Esophagus muscularis mucosa (tissue), 4 donors: ENCODE measurements at places on chromosomes 7 and 10. TPM values are rescaled to one million over a fixed set of nuclear protein-coding genes. Genes with fewer than 3 reads are reported as not detected.

- no peak for DNase-seq
Measured at GRCh38 chr7:141340991-141341390, 210.2 kb upstream of the AGK start.

- no peak for DNase-seq
Measured at GRCh38 chr10:28850784-28851183, 173.5 kb downstream of the BAMBI start.

DNA sequence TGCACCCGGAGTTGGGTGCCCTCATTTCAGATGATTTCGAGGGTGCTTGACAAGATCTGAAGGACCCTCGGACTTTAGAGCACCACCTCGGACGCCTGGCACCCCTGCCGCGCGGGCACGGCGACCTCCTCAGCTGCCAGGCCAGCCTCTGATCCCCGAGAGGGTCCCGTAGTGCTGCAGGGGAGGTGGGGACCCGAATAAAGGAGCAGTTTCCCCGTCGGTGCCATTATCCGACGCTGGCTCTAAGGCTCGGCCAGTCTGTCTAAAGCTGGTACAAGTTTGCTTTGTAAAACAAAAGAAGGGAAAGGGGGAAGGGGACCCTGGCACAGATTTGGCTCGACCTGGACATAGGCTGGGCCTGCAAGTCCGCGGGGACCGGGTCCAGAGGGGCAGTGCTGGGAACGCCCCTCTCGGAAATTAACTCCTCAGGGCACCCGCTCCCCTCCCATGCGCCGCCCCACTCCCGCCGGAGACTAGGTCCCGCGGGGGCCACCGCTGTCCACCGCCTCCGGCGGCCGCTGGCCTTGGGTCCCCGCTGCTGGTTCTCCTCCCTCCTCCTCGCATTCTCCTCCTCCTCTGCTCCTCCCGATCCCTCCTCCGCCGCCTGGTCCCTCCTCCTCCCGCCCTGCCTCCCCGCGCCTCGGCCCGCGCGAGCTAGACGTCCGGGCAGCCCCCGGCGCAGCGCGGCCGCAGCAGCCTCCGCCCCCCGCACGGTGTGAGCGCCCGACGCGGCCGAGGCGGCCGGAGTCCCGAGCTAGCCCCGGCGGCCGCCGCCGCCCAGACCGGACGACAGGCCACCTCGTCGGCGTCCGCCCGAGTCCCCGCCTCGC is at the start of gene EGFR:
TSS of gene EGFR (plus strand) at position 657 of the 830 bp plus-strand sequence. CDS start 261 bp downstream, outside the sequence.
- DNase-seq, result peak; percentile 94

Gene LIPN
- total RNA-seq, result not detected

GRCh38 chr7:92714767-92715166 is 121.6 kb downstream of the CDK6 start:
- DNase-seq, result no peak

DNA sequence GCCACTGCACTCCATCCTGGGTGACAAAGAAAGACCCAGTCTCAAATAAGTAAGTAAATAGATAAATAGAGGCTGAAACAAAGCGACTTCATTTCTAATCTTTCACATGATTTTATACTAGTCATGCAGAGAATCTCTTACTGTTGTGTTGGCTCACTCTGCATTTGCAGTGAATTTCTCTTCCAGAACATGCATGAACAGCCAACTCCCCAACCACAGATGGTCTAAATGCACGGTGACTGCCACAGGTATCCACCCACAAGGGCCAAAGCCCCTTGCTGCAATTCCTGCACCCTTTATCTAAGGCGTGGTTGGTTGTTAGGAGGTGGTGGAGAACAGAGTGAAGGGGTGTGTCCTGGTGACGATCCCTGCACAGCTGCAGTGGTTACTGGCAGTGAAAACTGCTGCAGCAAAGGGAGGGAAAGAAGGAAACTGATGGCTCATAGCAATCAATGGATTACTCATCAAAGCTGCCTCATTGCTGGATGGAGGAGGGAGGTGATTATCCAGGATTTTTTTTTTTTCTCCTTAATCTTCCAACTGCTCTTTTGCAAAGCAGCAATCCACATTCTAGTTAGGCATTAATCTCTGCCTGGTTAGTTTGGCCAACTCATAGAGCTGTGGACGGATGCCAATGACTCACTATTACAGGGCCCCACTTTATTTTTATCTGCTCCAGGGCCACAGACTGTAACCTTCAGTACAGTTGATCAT is 50.6 kb downstream of the PRTFDC1 start:
- DNase-seq, result no peak

DNA sequence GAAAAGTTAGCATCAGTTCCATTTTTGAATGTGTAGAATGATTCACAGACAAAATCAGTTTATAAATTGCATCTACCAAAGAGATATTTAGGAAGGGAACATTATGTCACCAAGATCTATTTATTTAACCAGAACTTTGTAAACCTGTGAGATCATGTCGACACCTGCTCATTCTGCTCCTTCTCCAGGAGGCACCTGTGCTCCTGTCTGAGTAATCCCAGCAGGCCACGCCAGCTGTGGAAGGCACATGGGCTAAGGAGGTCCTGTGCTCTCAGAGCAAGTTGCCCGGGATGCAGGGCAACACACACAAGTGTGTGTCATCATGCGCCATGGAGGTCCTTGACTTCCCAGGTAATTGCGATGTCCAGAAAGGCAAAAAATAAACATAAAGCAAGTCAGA is 45.5 kb upstream of the ADARB2 start:
- no peak for DNase-seq

GRCh38 chr10:42732266-42732665 is 50.3 kb upstream of the BMS1 start:
- DNase-seq, result no peak

GRCh38 chr10:24408365-24408764 is 199.4 kb downstream of the KIAA1217 start:
- no peak for DNase-seq

Gene EXOSC1
- 41.9 TPM for total RNA-seq

GRCh38 chr10:63281967-63282366 is 148.8 kb downstream of the NRBF2 start:
- no peak for DNase-seq

- DNase-seq, result no peak
Measured at GRCh38 chr10:72834183-72834825, 59.2 kb upstream of the OIT3 start.

Gene HKDC1
- 0.06 TPM for total RNA-seq

DNA sequence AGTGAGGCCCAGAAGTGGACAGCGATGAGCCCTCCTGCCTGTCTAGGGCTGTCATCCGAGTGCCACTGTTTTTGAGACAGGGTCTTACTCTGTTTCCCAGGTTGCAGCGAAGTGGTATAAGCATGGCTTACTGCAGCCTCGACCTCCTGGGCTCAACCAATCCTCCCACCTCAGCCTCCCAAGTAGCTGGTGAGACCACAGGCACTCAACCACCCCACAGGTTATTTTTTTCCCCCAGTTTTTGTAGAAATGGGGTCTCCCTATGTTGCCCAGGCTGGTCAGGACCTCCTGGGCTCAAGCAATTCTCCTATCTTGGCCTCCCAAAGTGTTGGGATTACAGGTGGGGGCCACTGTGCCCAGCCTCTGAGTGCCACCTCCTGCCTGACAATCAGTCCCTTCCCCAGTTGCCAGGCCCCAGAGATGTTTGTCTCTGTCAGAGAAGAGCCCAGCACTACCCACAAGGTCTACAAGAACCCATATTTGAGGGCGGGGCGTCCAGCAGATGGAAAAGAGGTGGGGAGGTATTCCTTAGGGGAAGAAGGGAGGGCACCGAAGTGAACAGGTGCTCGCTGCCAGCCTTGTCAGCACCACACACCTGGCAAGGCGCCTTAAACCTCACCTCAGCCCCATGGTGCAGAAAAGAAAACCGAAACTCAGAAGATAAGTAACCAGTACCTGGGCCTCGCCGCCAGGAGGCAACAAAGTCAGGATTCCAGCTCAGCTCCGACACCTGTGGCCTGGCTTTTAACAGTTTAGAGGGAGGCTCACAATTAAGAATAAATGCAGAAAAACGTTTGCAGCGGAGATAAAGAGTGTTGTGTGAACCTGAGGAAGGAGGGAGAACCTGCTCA is 77.4 kb upstream of the ANLN start:
- peak; percentile 86 for DNase-seq

Gene MRC1
- total RNA-seq, result 21.9 TPM

Gene RET
- total RNA-seq, result 3.8 TPM

GRCh38 chr10:101671453-101671852 is 23.5 kb downstream of the FBXW4 start:
- DNase-seq, result no peak

Gene ZP3
- total RNA-seq, result not detected

DNA sequence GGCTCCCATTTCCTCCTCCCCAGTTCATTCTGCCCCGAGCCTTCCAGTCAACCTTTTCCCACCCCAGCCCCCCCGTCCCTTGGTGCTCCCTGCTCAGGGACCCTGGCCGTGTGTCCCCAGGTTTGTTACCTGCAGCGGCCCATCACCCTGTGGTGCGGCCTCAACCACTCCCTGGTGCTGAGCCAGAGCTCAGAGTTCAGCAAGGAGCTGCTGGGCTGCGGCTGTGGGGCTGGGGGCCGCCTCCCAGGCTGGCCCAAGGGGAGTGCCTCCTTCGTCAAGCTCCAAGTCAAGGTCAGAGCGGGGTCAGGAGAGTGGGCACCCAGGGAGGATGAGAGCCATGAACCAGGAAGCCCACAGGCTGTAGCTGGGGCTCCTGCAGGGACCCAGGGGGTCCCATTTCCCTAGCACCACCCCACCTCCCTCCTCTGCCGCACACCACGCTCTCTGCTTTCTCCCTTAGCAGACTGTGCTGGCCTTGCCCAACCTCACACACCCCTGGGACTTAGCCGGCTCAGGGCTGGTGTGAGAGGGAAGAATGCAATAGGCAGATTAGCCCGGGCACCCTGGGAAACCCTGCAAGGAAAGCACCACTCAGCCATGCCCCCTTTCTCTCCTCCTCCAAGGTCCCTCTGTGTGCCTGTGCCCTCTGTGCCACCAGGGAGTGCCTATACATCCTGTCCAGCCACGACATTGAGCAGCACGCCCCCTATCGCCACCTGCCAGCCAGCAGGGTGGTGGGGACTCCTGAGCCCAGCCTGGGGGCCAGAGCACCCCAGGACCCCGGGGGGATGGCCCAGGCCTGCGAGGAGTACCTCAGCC is 2.0 kb upstream of the PCOLCE start:
- DNase-seq, result no peak

- no peak for DNase-seq
Measured at GRCh38 chr10:10892290-10892875, 125.3 kb upstream of the CELF2 start.

GRCh38 chr10:5563321-5563961 is 38.7 kb downstream of the CALML3 start:
- no peak for DNase-seq

- DNase-seq, result no peak
Measured at GRCh38 chr10:111323389-111323966, 246.6 kb downstream of the ADRA2A start.

Gene TEX36
- total RNA-seq, result not detected

Gene TASOR2
- total RNA-seq, result 65.0 TPM

Gene LIPK
- total RNA-seq, result not detected

GRCh38 chr10:132816718-132817117 is 30.8 kb upstream of the NKX6-2 start:
- DNase-seq, result no peak

- no peak for DNase-seq
Measured at GRCh38 chr10:120508393-120508792, 51.4 kb downstream of the PLPP4 start.

Gene LRRC4
- total RNA-seq, result 0.99 TPM

Gene CALCR
- not detected for total RNA-seq

Gene CUL1
- 87.1 TPM for total RNA-seq

DNA sequence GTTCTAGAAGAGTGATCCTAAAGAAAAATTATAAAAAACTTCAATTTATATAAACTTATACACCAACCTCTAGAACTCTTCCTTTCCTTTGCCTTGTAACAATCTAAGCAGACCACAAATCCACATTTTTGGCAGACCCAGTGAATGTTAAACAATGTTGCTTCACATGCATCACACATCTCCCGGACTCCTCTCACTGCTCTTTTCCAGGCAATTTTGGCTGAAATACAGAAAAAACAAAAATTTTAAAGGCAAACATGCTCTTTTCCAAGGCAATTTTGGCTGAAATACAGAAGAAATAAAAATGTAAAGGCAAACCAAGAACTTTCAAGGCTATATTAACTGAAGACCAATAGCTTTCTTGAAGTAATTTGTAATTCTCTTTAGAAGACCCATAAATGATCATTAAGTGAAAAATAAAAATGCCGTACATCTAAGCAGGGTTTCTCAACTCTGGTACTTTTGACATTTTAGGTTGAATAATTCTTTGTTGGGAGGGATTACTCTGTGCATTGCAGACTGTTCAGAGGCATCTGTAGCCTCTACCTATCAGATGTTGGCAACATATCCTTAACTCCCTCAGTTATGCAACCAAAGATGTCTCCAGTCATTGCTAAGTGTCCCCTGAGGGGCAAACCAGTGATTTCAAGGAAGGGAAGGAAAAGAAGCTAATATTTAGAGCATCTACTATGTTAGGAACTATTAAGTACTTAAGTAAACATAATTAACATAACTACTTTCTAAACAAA is 64.4 kb downstream of the NRBF2 start:
- no peak for DNase-seq

Gene ASAH2
- 0.63 TPM for total RNA-seq

Gene TDRD1
- 0.42 TPM for total RNA-seq

GRCh38 chr7:128092221-128092620 is 61.0 kb upstream of the LRRC4 start:
- no peak for DNase-seq

Gene AKR1E2
- total RNA-seq, result 16.5 TPM

DNA sequence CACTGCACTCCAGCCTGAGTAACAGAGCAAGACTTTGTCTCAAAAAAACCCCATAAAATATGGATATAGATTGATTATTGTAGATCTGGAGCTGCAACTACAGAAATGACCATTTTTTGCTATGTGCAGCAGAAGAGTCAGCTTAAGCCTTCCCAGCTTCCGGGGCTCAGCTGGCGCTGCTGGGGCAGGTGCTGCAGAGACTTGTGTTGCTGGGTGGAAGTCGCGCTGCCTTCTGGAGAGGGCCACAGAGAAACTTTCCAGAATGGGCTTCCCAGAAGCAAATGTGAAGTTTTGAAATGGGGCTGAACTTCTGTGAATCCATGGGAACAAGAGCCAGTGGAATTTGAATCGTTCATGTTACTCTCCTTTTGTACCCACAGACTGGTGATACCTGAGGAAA is 37.3 kb upstream of the RSBN1L start:
- no peak for DNase-seq

DNA sequence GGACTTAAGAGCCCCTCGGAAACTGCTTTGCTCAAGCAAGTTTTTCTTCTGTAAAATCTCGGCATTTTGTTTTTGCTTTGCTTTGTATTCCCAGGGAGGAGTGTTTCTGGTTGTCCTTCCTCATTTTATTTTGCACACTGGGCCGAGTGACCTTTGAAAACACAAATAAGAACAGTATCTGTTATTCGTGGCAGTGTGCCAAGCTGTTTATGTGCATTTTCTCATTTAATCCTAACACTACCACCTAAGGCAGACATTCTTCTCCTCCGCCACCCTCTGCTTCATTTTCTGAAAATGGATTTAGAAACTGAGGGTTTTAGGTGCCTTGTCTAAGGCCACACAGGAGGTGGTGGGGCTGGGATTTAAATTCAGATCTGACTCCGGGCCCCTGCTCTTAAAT is 218.5 kb downstream of the TCF7L2 start:
- DNase-seq, result no peak
